Activated CD4-positive, alpha-beta T cell treated with anti-CD3 and anti-CD28 coated beads for 24 hours (primary cell): ENCODE measurements at places on chromosomes 1 and 21.

DNA sequence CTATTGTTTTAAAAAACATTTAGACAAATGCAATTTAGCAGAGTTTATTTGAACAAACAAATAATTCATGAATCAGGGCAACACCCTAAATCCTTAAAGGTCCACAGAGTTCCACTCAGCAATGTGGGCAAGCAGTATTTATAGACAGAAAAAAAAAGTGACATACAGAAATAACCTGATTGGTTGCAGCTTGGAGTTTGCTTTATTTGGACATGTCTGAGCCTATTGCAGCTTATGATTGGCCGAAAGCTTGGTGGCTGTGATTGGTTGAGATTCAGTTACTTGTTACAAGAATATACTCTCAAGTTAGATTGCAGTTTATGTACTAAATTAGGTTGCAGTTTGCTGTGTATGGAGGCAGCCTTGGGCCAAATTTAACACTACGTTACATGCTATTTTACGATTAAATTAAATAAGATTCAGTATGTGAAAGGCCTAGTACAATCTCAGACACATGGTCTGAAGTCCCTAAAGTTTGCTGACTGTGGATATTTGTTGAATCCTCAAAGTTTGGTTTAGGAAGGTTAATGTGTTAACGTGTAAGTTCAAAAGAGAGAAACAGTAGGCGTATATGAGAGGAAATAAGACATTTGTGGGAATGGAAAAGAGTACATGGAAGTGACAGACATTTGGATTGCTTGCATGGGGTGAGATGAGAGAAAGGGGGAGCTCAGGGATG is 6.9 kb upstream of the CAMSAP2 start:
- DNase-seq: no peak

GRCh38 chr1:199041173-199041914 is 402.5 kb downstream of the PTPRC start:
- no peak for DNase-seq

GRCh38 chr1:113292603-113293255 is 97.6 kb upstream of the MAGI3 start:
- DNase-seq: no peak

DNA sequence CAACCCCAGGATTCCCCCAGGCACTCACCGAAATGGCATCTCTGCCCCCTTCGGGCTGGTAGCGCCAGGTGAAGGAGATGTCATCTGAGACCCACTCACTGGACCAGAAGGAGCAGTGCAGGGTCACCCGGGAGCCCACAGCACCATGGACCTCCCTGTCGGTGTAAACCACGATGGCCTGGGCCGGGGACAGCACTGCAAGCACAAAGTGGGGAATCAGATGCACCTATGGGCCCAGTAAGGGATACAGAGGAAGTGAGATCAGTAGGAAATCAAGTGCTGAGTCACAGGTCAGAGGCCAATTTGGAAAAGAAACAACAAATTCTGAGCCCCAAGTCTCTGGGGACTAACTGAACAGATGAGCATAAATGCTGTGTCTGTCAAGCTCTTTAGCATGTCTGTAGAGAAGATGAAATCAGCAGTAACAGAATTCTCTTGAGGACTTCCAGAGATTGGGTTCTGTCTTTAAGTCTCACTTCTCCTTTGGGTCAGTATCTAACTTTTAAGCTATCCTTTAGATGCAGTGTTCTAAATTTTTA is 2.5 kb downstream of the MPZ start:
- no peak for DNase-seq

DNA sequence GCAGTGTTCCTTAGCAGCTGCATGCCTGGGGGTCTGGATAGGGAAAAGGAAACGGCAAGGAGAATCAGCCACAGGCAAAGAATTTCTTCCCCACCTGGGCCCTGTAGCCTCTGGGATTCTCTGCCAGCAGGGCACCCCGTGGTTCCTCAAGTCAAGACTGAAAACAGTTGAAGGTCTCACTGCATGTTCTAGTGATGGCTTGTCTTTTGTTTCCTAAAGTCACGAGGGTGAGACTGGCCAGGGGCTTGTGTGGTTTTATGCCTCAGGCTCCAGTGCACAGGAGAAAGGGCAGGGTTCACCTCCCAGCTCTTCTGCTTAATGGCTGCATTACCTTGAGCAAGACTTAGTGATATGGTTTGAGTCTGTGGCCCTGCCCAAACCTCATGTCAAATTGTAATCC is 53.2 kb upstream of the B3GALT5 start:
- no peak for DNase-seq

DNA sequence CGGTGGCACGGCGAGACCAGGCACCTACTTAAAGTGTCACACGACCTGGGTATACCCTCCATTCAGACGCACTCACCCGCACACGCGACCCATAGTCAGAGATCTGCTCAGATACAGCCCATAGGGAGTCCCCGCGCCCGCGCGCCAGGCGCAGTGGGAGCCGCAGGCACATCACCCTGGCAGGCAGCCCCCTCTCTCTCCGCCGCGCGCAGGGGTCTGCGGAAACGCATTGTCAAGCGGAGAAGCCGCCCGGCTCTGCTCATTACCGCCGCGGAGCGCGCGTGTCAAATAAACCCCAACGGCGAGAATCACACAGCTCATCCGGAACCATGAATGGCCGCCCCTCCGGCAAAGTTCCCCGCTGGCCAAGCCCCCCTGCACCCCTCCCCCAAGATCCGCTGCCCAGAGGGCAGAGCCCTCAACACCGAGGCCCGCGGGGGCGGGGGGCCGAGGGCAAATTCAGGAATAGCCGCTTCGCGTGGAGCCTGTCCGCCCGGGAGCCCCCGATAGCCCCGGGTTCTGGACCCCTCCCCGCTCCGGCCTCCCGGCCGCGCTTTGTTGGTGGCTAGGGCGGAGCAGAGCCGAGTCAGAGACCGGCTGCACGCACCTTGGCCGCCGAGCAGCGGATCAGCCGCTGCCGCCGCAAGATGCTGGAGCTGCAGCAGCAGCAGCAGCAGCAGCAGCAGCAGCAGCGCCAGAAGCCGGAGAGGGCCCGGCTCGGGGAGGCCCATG is 522 bp downstream of the LRP8 start:
- no peak for DNase-seq

GRCh38 chr1:149926296-149926695 is 1.3 kb downstream of the SF3B4 start:
- DNase-seq: no peak

DNA sequence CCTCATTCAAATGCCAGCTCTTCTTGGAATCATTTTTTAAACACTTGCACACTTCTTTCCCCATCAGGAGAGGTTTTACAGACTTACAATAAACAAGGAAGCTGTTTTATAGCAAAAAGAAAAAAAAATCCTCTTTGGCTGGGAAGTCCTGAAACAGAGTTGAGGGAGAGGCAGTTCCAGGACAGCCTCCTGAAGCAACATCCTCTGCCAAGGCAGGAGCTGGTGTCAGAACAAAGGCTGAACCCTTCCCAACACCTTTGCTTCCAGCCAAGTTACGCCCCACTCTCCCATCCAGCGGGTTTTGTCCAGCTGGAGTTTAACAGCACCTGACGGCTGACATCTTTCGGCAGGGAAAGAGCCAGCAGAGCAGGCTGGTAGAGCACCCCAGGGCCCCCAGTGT is 287.8 kb downstream of the RRAGC start:
- no peak for DNase-seq

DNA sequence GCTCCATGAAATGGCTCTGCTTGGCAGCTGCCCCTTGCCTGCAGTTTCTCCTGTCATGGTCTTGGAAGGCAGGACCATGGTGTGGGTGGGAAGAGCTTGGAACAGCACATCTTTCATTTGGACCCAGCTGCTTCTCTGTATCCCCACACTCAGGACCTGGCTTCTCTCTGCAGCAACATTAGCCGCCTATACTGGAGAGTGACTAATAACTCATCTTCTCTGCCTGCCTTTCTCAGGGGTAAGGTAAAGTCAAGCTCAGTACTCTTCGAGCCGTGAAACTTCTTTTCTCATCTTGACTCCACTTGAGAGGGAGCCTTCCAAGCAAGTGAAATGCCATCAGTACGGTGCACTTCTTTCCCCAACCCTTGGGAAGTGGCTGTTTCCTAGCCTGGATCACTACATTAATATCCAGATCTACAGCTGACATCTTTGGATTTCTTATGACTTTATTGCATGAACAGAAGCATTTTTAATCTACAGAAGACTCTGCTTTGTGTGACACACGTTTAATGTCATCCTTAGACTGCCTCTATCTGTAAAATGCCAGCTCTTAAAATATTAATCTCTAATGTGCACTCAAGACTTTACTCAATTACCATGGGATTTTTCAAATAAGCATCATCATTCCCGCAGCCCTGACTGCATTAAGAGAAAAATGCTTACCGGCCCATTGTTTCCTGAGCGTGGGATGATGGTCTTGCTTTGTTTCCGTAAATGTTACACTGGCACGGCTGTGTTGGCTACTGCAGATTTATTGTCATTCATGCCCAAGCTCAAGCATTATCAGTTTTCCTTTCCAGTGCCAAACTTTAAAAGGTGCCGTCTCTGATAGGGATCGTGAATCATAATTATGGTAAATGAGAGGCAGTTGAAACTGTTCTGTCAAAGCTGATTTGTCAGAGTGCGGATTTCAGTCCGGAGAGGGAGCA is 242.9 kb downstream of the HHAT start:
- DNase-seq: no peak

- DNase-seq: no peak
Observed at GRCh38 chr1:209513226-209513625, 70.3 kb upstream of the CAMK1G start.

DNA sequence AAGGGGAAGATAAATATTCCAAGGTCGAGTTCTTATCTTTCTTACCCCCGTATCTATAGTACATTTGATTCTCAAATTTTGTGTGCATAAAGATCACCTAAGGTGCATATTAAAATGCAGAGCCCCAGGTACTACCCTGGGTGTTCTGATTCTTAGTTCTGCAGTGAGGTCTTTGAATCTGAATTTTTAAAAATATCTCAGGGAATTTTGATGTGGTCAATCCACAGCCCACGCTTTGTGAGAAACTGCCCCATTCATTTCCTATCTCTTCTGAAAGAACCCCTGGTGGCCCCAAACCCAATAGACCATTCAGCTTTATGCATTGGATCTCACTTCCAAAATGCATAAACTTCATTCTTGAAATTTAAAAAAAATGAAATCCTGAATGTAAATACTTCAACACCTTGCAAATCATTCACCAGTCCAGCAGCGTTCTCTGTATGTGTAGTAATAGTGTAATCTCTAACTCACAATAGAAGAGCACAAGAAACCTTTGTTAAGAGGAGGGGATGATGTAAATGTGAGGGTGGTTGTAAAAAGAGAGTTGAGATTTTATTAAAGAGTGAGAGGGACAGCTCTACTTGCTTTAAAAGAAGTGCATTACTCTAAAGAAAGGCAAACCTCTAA is 108.8 kb upstream of the ZP4 start:
- DNase-seq: no peak

DNA sequence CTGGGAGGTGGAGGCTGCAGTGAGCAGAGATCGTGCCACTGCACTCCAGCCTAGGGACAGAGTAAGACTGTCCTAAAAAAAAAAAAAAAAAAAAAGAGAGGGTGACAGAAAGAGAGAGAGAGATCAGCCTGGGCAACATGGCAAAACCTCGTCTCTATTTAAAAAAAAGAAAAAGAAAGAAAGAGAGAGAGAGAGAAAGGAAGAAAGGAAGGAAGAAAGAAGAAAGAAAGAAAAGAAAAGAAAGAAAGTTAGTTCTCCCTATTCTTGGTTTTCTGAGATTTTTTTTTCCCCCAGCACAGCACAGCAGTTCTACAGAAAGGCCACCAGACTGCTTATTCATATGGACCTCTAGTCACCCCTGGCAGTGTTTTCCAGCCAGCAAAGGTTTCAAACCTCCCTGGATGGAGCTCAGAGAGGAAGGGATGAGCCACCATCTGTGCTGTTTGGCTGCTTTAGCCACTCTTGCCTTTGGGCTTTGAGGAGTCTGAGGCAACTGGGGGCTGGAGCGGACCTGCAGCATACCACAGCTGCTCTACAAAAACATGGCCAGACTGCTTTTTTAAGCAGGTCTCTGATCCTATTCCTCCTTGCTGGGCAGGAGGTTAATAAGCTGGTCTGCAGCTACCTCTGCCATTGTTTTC is 10.6 kb downstream of the S100A6 start:
- DNase-seq: no peak

- no peak for DNase-seq
Observed at GRCh38 chr1:71157715-71158114, 76.9 kb upstream of the ZRANB2 start.
